ENCODE measurements at places on chromosomes 3 and 15.

DNA sequence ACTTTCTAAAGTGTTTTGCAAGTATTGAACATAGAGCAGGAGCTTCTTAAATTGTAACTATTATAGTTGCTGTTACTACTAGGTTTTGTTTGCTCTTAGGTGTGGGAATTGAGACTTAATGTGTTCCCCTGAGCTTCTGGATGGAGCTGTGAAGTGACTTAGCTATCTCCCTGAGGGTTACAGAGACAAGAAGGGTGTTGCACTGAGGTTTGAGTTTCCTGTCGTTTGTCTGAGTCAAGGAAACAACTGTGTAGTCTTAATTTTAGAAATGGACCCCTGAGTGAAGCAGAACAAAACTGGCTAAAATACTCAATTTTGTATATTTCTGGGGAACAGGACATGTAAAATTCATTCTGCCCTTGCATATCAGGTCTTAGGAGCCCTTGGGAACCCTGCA, 20.4 kb downstream of the TTC21A start:
- no peak for DNase-seq

- no peak for DNase-seq
These were observed 20.8 kb upstream of the DENND4A start for GRCh38 chr15:65812916-65813315.

- DNase-seq = no peak
These were observed 28.1 kb downstream of the OIP5 start for GRCh38 chr15:41304149-41304770.

DNA sequence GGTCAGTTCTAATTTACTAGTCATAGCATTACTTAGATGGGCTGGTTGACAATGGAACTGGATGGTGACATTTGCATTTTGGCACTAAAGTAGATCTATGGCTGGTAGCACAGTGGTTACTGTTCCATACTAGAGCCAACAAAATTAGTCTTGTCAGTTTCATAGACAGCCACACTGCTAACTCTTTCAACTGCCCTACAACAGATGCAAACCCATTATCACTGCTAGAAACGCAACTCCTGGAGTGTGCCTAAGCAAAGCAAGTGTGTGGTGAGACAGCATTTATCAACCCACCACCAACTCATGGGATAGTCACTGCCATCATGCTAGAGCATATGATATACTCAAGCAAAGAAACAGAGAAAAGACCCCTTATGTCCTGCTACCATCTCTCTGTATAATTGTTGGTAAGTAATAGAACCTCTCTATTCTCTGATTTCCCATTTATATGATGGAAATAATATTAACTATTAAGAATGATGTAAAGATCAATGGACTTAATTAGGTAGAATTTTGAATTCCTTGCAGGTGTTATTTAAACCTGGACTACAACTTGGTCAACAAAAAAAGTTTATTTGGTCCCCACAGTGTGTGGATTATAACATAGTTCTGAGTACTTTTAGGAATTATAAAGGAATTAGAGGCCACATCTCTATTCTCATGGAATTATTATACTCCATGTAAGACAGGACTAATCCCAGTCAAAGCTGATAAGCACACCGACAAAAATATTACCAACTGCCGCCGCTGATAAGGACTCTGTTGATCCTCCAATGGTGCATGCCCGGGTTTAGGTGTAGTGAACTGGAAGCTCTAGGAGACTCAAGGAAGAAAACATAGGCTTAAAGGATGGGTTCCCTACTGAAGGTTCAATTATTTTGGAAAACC, 19.9 kb upstream of the ABHD5 start:
- DNase-seq = no peak

DNA sequence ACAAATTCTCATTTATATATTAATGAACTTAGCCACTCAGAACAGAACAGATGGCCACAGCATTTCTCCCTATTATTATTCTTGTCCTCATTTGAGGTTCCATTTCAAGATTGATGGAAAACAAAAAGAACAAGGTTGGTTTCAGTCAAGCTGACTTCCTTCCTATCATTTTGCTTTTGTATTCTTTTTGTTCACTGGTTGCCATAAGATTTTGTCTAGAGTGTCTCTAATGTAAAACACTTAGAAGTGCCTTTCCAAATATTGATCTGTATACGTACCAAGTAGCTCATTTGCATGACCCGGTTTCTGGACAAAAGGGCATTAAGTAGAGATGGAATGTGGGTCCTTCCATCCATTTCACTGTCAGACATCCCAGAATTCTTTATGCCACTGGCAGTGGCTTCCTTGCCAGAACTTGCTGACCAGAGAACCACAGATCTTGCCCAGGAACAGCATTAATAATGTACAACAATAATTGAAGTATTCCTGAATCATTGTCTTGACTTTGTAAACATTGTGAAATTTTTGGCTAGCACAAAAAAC, 63.8 kb downstream of the PEX5L start:
- DNase-seq = no peak

GRCh38 chr15:77682564-77682963, 49.9 kb upstream of the LINGO1 start:
- no peak for DNase-seq

GRCh38 chr15:64095795-64096667, at the start of gene SNX1:
SNX1 (plus strand) TSS chr15:64095982; CDS start chr15:64096014, 32 bp downstream.
- peak; percentile 92 for DNase-seq

DNA sequence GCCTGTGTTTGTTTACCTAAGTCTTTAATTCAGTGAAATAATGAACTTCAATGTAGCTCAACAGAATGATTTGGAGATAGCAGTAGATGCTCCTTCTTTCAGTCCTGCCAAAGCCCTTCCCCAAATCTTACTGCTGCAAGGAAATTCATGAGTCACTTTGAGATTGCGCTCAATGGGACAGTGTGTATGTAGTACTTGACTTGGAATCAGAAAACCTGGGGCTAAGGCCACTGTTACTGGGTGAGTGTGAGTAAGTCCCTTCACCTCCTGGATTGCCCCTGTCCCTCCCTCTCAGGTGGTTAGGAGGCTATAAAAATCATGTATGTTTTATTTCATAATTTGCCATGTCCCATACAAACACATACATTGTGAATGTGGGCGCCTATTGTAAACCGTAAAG, 29.9 kb downstream of the ATP13A5 start:
- DNase-seq = no peak

GRCh38 chr15:39642011-39642640, 61.2 kb downstream of the THBS1 start:
- DNase-seq = no peak

- DNase-seq = no peak
These were observed 77.0 kb downstream of the LRIG1 start for GRCh38 chr3:66423791-66424190.

GRCh38 chr15:63332367-63333124, 49.1 kb downstream of the CA12 start:
- no peak for DNase-seq

DNA sequence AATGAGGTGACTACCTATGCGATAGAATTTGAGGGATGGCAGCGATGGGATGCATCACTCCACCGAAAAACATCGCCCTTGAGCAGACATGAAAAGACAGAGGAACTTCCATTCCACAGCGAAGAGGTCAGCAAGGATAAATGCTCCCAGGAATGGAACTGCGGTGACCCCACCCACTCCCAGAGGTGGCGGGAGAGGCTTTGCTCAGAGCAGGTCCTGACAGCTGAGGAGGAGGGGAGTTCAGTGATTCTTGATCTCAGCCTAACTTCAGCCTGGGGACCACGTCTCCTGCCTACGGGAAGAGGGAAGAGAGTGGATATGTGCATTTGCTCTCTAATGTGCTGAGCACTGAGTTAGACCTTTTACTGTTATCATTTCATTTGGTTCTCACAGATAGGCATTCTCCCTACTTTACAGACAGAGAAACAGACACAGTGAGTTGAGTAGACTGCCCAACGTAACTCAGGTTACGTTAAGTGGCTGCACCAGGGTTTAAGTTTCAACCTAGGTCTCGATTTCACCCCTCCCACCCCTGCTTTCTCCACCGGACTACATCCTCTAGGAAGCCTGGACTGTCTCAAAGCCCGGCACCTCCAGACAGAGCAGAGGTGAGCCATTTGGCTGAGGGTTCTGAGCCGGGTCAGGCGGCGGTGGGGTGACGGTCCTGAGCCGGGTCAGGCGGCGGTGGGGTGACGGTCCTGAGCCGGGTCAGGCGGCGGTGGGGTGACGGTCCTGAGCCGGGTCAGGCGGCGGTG, 170.0 kb downstream of the RAB11A start:
- DNase-seq = no peak

- DNase-seq = no peak
These were observed 12.1 kb upstream of the DMXL2 start for GRCh38 chr15:51634591-51635198.

DNA sequence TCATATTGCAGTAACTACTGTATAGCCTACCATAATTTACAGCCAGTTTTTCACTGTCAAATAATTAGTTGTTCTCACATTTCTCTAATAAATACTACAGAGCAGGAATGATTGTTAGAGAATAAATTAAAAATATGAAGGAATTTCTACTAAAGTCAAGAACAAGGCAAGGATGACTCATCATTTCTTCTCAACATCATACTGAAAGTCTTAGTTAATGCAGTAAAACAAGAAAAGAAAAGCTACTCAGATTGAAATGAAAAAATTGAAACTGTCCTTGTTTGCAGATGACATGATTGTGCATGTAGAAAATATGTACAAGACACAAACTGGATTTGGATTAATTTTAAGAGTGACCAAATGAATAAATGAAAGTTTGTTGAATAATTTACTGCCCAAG, 608.2 kb downstream of the NSUN3 start:
- DNase-seq = no peak

GRCh38 chr3:52361898-52362297, 45.8 kb downstream of the DNAH1 start:
- no peak for DNase-seq

DNA sequence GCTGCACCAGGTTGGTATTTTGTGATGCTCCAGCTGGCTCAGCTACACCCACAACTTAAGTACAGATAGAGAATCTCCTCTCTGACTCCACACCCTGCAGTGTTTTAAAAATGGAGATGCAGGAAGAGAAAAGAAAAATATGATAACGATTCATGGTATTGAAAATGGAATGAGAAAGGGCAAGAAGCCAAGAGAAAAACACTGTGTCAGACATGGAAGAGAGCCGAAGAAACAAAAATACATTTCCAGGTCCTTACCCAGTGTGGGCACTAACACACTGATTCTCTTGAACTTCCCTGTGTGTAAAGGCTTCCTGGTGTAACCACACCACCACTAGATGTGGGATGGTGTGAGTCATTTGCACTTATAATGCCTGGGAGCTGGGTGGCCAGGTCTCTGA, 93.1 kb downstream of the GMPS start:
- DNase-seq = no peak

GRCh38 chr3:33749546-33750210, 31.6 kb upstream of the CLASP2 start:
- DNase-seq = no peak

DNA sequence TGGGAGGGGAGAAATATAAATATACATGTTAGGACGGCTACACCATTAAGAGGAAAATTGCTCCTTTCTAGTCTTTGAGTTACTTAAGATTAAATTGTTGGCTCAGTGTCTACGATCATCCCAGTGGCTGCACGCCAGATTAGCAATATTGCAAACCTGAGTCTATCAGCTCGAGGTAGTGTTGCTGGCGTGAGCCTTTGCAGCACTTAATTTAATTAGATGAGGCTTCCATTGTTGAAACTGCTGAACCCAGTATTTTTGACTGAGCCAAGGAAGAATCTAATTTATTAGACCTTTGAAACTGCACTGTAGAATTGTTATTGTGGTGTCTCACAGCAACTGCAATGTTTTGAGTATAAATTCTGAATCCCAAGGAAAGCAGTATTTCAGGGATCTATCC, 782.4 kb upstream of the ROBO1 start:
- DNase-seq = no peak

- DNase-seq = no peak
These were observed 251.1 kb downstream of the TJP1 start for GRCh38 chr15:29570948-29571791.

DNA sequence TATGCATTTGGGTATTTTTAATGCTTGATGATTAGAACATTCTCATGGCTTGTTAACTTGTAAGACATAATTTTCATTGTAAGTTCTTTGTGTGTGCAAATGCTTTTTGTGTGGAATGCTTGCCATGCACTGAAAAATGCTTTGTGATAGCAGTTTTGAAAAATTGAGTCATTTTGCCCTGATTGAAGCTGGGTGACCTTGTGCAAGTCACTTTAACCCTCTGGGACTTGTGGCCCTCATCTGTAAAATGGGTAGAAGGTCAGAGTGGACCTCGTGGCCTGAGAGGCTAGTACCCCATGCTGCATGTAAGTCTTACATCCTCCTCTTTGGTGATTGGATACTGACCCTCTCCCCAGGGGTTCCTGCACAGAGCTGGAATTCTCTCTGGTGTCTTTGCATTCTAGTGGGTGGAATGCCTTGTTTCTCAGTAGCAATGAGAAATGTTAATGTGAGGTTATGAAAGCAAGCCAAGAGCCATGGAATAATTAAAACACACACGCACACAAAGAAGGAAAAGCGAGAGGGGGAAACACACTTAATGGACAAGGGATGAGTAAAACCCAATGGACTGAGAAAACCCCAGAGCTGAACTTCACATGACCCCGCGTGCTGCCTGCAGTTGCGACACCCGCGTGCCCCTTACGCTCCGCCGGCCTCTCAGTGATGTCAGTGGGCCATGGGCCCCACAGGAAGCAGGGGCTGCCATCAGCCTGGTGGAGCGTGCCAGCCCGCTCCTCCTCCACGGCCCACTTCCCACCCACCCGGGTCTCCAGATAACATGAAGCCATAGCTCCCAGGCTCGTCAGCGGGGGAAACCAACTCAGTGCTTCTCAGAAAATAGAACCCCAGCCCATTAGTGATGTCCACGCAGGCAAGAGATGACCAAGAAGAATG, 44.0 kb downstream of the SMAD3 start:
- no peak for DNase-seq

- no peak for DNase-seq
These were observed 210.9 kb upstream of the TOPAZ1 start for GRCh38 chr3:44030687-44031305.
